ENCODE measurements at places on chromosomes 6 and 20. TPM values are rescaled to one million over a fixed set of nuclear protein-coding genes. Genes with fewer than 3 reads are reported as not detected.

The REM1 gene
- 0.57 TPM for polyA plus RNA-seq

The OSBPL2 gene
- 30.4 TPM for polyA plus RNA-seq

The OR2W1 gene
- polyA plus RNA-seq = not detected

The RBBP8NL gene
- 1.4 TPM for polyA plus RNA-seq

The BANF2 gene
- polyA plus RNA-seq = 0.29 TPM

The TFAP2C gene
- polyA plus RNA-seq = 0.94 TPM

The SLC4A11 gene
- 1.7 TPM for polyA plus RNA-seq

The EDN1 gene
- polyA plus RNA-seq = 4.0 TPM

The MUCL3 gene
- 0.03 TPM for polyA plus RNA-seq

The OR2J3 gene
- not detected for polyA plus RNA-seq

The COL11A2 gene
- 4.9 TPM for polyA plus RNA-seq

The GCNT2 gene
- 17.3 TPM for polyA plus RNA-seq

The TMEM14B gene
- 106 TPM for polyA plus RNA-seq

All from right renal cortex interstitium (tissue), 3 donors.